ENCODE measurements at places on chromosomes 5 and 9. TPM values are rescaled to one million over a fixed set of nuclear protein-coding genes. Genes with fewer than 3 reads are reported as not detected.

KCNV2 gene
- total RNA-seq, result not detected

SERINC5 gene
- total RNA-seq, result 4.5 TPM

TMC1 gene
- 0.03 TPM for total RNA-seq

ENTPD8 gene
- 0.24 TPM for total RNA-seq

AK8 gene
- 1.3 TPM for total RNA-seq

Measured in A549 treated with Hydrocortisone at 1 μM for 4 hours (cell line).